Caki2 (cell line): ENCODE measurements at places on chromosomes 4 and X.

DNA sequence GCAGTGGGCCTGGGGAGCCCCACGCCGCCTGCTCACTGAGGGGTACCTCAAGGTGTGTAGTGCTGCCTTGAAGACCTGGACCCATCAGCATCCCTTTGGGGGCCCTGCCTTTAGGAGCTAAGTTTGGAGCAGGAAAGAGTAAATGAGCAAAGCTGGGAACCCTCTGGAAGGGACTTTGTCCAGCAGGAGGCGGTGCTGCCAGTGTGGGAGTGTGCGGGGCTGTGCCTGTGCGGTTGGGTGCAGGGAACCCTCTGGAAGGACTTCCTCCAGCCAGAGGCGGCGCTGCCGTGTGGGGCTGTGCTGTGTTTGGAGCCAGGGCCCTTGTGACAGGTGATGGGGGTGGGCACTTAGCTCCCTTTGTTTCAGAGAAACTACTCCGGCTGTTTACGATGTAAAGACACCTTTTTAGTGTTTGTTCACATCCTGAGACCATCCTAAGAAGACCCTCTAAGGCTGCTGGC lies 25.8 kb downstream of the RGS12 start:
- no peak for DNase-seq

DNA sequence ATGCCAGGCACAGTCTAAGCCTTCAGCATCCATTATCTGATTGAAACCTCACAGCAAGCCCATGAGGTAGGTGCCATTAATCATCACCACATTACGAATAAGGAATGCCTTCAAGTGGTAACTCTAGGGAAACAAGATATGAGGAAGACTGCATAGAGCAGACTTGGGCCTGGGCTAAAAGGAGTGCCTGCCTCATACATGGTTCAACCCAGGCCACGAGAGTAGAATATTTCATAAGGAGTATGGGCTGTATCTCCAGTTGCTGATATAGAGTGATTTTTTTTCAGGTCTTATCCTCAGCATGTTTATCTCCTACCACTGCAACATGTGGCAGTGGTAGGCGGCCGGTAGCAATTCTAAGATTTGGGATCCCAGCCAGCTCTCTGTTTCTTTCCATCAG lies 51.7 kb downstream of the ATP11C start:
- DNase-seq = no peak

DNA sequence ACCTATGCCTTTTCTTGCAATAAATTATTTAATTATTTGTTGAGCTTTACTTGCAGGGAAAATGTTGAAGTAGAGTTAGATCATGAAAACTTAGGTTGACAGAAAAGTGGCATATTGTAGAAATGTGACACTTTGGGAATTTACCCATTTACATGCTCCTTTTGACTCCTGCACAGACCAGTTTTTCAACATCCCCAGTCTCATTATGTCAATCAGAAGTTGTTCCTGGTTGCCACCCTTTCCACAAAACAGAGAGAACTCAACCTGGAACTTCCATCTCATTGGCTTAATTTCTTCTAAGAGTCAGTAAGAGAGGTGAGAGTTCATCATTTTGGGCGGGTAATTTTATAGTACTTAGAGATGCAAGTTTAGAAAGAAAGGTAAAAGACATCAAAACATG lies 284.6 kb upstream of the ANKRD50 start:
- DNase-seq = no peak

GRCh38 chrX:118383120-118383519 lies 37.2 kb downstream of the WDR44 start:
- no peak for DNase-seq

- DNase-seq = no peak
Observed at GRCh38 chr4:88738180-88738579, 40.6 kb upstream of the NAP1L5 start.

GRCh38 chr4:8398347-8398746 lies 42.2 kb downstream of the ACOX3 start:
- no peak for DNase-seq
